ENCODE measurements at places on chromosomes 7 and 10. TPM values are rescaled to one million over a fixed set of nuclear protein-coding genes. Genes with fewer than 3 reads are reported as not detected.

TYW1B gene
- 3.0 TPM for total RNA-seq

PRXL2A gene
- 44.8 TPM for total RNA-seq

RELN gene
- 0.04 TPM for total RNA-seq

URGCP gene
- total RNA-seq: 30.4 TPM

FOXP2 gene
- not detected for total RNA-seq
